Stimulated activated CD8-positive, alpha-beta memory T cell treated with anti-CD3 and anti-CD28 coated beads, Interleukin-15, amount 100 ng/mL, for 4 hours (primary cell): ENCODE measurements at places on chromosomes 11 and 22.

DNA sequence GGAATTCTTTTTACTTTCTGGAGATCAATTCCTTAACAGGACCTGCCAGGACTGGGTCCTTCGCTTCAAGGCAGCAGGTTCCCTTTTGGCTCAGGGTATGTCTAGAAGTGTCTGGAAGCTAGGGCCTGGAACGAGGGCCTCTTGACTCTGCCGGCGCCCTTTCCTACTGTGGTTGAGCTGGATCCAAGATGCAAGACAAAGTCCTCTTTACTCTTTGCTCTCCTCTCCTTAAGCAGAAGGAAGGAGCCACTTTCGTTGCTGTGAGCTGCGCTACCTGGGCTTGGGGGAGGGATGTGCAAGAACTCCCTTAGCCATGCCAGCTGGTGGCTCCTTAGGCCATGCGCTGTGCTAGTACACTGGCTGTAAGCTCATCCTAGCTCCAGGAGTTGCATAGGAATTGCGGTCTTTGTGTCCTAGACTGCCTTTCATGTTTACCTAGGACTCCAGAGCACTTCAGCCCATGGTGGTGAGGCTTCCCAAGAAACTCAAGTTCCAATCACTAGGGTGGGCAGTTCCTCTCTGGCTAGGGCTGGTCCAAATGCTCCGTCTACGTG is 18.1 kb downstream of the GLB1L2 start:
- DNase-seq = no peak

DNA sequence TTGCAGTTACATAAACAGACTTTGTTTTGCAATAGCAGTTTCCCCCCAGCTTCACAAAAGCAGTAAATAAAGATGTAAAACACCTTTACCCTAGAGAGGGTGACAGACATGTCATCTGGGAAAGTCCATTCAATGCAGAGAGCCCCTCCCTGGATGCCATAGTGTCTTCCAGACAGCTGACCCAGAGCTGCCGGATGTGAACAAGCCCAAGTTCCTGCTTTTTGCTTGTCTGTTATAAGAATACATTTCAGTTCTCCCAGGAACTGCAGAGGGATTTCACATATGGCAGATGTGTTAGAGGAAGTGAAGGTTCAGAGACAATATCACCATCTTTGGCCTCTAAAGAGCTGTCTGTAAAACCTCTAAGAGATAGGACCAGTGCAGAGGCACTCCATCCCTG is 48.9 kb downstream of the RELT start:
- no peak for DNase-seq

DNA sequence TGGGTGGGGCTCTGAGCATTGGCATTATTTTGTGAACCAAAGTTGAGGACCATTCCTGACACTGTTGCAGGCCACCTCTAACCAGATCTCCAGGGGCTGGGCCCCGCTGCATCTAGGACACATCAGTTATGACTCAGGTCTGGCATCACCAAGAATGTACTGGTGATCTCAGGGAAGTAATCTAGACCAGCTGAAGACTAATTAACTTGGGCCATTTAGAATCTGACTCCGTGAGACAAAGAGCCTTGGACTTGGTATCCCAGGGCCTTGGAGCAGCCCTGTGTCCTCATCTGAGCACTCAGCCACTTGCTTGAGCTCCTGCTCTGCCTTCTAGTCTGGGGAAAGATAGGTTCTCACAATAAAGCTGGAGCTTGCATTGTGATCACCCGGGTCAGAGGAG is 200.6 kb downstream of the KIRREL3 start:
- no peak for DNase-seq

GRCh38 chr11:45896422-45896984 is 10.6 kb downstream of the FREY1 start:
- no peak for DNase-seq

DNA sequence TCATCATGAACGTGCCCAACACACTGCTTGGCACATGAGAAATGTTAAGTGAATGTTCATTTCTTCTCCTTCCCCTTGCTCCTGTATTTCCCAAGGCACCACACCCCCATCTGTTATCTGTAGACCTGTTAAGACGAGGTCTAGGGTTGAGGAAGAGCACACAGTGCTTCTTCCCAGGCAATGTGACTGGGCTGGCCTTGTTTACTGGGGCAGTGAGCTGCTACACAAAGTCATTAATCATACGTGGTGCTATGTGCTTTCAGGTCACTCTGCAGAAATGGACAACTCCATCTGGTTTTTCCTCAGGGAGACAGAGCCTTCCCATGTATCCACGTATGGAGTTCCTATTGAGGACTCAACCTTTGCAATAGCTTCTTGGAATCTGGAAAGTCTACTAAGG is 118.7 kb downstream of the KCNC1 start:
- no peak for DNase-seq

- no peak for DNase-seq
Measured at GRCh38 chr11:35141571-35141971, 2.6 kb downstream of the CD44 start.

GRCh38 chr22:37206841-37207821 is 5.1 kb downstream of the SSTR3 start:
- DNase-seq = no peak

- DNase-seq = no peak
Measured at GRCh38 chr11:60984636-60985035, 13.2 kb downstream of the CD6 start.

GRCh38 chr11:76026862-76027261 is 179.4 kb downstream of the WNT11 start:
- no peak for DNase-seq

DNA sequence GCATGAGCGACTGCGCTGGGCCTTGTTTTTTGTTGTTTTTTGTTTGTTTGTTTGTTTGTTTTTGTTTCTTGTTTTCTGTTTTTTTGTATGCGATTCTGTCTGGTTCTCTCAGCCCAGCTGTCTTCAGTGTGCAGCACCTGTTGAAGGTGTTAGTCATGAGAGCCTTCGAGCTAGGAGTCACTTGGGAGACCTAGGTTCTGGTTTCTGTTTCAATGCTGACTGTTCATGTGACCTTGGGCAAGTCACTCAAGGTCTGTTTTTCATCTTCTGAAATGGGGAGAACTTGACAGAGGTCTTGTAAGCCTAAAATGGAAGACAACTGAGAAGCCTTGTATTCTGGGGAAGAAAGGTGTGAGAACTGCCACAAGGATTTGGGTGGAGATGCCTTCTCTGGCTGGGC is 1.8 kb downstream of the DCPS start:
- no peak for DNase-seq

DNA sequence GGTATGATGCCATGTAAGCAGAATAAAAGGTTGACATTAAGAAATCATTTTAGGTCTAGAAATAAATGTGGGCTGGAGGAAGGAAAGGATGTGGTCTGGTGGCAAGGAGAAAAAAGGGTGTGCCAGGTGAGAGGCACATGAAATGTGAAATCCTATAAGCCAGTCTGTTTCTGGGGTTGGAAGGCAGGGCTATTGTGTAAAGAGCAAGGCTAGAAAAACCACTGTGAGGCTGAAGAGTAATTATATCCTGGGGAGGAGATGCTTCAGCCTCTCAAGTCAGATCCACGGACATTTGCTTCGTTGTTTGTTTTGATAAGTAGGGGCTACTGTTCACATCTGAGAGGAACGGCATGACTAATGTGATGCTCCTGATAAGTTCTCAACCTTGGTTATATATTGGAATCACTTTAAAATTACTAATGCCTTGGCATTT is 77.5 kb upstream of the CTSC start:
- DNase-seq = no peak

GRCh38 chr11:77506857-77507256 is 33.0 kb upstream of the PAK1 start:
- DNase-seq = no peak
